ENCODE measurements at places on chromosomes 1 and 21.
A peak's percentile ranks its signal among the peaks of the same experiment; 100 is the strongest.

DNA sequence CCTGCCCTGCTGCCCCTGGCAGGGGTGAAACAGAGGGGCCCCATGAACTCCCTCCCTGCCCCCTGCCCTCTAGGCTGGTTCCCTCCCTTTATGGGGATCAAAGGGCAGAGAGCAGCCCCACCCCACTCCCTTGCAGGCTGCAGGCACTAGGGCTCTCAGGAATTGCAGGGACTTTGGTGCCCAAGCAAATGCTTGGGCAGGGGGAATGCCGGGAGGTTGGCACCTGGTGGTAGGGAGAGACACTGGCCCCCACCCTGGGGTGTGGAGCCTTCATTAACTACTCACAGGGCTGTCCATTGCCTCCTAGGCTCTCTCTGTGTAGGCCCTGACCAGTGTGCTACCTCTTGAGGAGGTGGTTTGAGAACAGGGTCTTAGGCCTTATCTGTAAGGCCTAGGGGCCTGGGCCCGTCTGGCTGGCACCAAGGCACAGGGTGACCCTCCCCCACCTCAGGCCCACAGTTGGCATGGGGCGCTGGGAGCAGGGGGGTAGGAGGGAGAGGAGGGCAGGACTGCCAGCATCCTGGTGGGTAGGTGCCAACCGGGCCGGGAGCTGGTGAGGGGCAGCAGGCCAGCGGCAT, 4.7 kb downstream of the ZBTB7B start:
- no peak for DNase-seq

- DNase-seq, result no peak
Measured at GRCh38 chr1:15049067-15049466, 104.5 kb upstream of the TMEM51 start.

GRCh38 chr1:6635910-6636760, 11.5 kb downstream of the THAP3 start:
- DNase-seq, result no peak

GRCh38 chr1:151510957-151511635, at the start of gene CGN:
TSS of gene CGN (plus strand) at chr1:151511387. CDS start at chr1:151518520, 7,133 bp downstream.
- peak; percentile 38 for DNase-seq

- DNase-seq, result no peak
Measured at GRCh38 chr1:214719207-214719606, 116.2 kb downstream of the CENPF start.

DNA sequence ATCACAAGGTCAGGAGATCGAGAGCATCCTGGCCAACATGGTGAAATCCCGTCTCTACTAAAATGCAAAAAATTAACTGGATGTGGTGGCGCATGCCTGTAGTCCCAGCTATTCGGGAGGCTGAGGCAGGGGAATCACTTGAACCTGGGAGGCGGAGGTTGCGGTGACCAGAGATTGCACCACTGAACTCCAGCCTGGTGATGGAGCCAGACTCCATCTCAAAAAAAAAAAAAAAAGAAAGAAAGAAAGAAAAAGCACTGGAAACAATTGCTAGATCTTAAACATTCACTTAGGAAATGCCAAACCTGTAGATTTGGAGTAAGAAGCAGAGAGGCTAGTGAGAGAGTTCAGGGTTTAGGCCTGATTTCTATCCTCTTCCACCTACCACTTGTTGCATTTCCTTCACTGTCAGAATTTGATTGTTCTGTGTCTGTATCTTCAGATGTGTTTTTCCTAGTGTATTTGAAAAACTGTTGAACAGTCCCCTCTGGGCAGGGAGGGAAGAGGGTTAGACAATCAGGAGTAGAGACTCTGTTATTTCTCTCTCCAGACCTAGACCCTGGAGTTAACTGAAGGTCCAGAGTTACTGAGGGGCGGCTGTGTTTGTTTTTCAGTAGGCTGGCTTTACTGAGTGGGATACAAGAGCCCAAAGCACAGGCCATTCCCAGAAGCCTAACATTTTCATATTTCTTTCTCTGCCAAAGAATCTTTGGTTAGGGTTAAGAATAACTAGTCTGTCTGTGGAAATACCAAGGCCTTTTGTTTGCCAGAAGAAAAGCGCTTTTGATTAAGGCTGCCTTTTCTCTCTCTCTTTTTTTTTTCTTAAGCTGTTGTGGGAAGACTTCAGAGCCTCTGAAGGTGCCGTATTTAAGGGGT, 31.1 kb upstream of the MACF1 start:
- DNase-seq, result no peak

GRCh38 chr1:200438911-200439310, 29.1 kb upstream of the ZNF281 start:
- DNase-seq, result peak; percentile 55

DNA sequence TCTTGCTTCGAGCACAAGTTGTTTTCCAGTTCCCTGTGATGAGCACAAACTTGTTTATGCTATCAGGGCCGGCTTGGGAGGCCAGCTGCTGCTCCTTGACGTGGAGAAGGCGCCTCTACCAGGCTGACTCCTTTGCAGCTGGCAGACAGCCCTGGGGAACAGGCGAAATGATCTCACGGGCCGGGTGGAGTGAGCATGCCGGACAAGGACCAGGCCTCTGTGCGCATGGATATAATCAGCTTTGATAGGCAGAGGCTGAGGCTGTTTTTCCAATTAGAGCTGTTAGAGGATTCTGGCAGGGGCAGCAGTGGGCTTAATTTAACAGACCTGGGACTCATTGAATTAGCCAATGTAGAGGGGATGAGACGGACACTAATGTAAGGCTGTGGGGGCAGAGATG, 38.9 kb downstream of the FAM163A start:
- DNase-seq, result peak; percentile 13

DNA sequence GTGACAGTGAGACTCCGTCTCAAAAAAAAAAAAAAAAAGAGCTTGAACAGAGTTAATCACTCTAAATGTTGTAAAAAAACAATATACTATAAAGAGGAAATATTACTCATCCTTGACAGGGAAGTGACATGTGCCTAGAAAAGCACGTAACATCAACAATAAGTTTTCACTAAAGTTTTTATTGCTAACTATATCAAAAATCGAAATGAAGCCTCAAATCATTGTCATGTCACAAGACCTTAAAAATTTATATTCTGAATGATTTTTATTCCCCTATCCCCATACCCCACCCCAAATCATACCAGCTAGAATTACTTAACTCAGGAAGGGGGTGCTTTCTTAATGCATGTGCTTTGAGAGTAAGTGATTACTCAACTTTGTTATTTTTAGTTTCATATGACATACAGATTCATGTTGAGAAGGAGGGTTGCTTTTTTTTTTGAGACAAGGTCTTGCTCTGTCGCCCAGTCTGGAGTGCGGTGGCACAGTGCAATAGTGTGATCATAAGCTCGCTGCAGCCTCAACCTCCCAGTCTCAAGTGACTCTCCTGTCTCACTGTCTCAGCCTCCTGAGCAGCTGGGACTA, 53.6 kb upstream of the MUTYH start:
- DNase-seq, result no peak

DNA sequence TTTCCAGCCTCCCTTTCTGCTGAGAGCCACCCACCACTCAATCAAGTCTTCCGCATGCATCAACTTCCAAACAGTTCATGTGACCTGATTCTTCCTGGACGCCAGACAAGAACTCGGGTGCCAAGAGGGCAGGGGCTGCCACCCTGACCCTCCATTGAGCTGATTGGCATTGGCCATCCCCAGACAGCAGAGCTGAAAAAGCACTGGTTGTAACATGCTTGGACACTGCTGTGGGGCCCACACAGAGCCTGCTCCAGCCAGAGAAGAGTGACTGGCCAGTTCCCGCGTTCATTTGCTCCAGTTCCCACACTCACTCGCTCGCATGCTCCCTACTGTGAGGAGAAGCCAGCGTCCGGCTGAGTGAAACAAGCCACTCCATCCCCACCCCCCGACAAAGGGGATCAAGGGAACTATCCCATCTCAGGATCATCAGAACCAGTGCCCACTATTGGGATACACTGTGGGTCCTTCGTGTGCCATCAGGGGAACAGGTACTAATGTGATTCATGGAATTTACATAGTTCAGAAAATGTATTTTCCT, 420.3 kb downstream of the NPHP4 start:
- DNase-seq, result no peak

GRCh38 chr1:156528231-156528630, 27.7 kb upstream of the MEF2D start:
- no peak for DNase-seq

- DNase-seq, result no peak
Measured at GRCh38 chr1:169094897-169095569, 11.5 kb upstream of the ATP1B1 start.

- DNase-seq, result no peak
Measured at GRCh38 chr21:18204931-18205330, 39.7 kb upstream of the CHODL start.

DNA sequence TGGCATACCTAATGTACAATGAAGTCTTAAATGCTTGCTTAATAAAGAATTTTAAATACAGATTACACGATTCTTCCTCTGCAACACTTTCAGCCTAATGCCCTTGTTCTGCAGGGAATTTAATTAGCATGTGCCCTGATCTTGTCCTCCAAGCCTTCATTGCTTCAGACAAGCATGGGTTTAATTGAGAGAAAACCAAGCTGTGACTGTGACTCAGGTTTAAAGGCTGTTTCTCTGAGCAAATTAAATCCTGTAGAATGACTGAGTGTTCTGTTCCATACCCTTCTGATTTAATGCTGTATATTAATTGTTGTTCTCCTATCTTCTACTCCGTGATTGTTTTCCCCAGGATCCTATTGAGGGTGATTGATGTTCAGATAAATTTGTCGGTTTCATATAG, 269.0 kb upstream of the PRMT6 start:
- no peak for DNase-seq

- DNase-seq, result peak; percentile 3
Measured at GRCh38 chr1:211741788-211742187, 66.4 kb upstream of the NEK2 start.

DNA sequence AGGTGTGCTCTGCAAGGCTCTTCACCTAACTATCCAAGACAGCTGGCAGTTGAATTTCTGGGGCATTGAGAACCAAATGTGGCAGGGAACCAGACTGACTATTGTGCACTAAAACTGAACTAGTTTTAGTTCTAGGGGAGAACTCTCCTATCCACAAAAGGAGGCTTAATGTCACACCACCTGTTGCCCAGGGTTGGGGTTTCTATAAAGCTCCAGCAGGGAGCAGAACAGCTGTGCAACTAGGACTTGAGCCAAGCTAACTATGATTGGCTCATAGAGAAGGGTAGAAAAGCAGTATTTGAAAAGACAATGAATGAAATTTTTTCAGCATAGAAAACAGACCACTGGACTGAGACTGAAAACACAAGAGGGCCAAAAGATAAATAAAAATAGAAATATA, 53.3 kb upstream of the FGGY start:
- no peak for DNase-seq

GRCh38 chr1:117686907-117687306, 81.1 kb downstream of the TENT5C start:
- DNase-seq, result peak; percentile 34

GRCh38 chr1:54256522-54257345, 56.8 kb downstream of the MRPL37 start:
- DNase-seq, result no peak

DNA sequence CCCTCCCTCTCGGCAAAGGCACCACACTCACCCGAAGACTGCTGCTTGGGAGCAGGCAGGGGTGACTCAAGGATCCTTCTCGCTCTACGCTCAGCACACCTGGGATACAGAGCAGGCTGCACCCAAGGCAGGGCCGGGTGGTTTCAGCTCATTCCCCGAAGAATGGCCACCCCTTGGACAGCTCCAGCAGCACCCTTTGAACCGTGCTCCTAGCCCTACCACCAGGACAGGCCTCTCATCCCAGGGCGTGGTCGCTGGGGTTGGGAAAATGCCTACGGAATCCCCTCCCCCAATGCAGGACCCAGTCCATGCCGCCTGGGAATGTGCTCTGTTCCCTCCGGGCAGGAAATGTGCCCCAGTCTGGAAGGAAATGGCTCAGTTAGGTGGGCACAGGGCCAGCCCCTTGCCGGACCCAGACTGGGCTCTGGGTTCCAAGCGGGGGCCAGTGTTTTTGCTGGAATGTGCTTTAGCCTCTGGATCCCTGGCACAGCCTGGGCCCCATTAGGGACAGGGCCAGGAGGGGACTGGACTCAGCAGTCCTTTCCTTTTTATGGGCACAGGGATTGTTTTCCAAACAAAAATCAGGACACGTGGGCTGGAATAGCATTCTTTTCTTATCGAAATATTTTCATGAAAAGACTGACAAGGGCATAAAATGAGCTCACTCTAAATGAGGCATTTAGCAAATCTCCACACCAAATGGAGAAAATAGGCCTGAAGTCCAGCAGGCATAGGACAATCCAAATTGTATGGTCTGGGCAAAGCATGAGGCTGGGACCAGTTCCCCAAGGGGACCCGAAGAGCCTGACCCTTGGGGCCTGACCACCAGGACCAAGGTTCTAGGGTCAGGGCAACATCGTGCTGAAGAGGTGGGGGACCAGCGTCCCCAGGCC, 7.3 kb downstream of the TMEM82 start:
- no peak for DNase-seq

DNA sequence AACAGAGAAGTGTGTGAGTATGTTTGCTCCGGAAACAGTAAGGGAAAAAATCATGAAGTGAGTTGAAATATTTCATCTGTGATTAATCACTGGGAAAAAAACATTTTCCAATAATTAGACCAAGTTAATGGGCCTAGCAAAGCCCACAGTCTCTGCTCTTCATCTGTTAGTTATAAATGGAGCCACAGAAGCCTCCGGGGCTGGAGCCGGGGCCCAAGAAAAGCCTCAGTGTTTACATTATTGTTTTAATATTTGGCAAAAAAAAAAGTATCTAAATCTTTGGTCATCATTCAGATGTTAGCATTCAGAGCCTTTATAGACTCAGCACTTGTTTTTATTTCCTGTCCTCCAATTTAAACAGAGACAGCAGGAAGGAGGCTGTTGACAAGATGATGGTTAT, 115.0 kb downstream of the UBE2U start:
- DNase-seq, result no peak

- DNase-seq, result peak; percentile 53
Measured at GRCh38 chr1:57101209-57101608, 135.4 kb upstream of the C8B start.

DNA sequence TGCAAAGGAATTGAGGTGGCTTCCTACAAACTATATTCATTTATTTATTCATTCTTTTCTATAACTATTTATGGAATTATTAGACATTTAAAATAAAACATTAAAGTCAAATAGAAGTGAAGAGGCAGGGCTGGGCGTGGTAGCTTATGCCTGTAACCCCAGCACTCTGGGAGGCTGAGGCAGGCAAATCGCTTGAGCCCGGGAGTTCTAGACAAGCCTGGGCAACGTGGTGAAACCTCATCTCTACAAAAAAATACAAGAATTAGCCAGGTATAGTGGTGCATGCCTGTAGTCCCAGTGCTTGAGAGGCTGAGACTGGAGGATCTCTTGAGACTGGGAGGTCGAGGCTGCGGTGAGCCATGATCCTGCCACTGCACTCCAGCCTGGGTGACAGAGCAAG, 23.8 kb downstream of the DNM3 start:
- no peak for DNase-seq

GRCh38 chr1:173478094-173478674, 1.0 kb downstream of the PRDX6 start:
- peak; percentile 59 for DNase-seq

GRCh38 chr1:5287178-5288150, 633.1 kb downstream of the AJAP1 start:
- DNase-seq, result no peak

Data from fibroblast of skin of abdomen (primary cell).